ENCODE measurements at places on chromosomes 2 and 18.

- DNase-seq, result no peak
Observed at GRCh38 chr2:27915191-27915590, 24.7 kb downstream of the BABAM2 start.

- DNase-seq, result no peak
Observed at GRCh38 chr2:7206111-7206810, 289.0 kb downstream of the RNF144A start.

GRCh38 chr2:14285812-14286211 lies 346.7 kb upstream of the LRATD1 start:
- no peak for DNase-seq

GRCh38 chr2:43749583-43749982 lies 24.3 kb upstream of the DYNC2LI1 start:
- no peak for DNase-seq

DNA sequence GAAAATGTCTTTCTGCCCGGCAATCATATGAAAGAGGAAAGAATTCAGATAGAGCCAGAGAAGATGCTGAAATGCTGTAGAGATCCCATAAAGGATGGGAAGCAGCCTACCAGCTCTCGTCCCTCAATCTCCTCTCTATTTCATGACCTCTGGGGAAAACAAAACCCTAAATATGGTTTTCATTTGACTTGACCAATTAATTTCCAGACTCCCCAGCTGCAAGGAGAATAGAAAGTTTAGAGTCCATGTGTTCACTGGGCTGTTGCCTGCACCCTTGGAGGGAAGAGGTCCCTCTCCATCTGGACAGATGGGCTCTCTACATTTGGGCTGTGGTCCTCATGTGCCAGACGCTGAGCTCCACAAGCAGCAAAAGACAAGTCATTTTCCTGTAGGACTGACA lies 40.6 kb downstream of the CAPN13 start:
- no peak for DNase-seq

GRCh38 chr2:229718057-229718456 lies 3.7 kb upstream of the DNER start:
- no peak for DNase-seq

DNA sequence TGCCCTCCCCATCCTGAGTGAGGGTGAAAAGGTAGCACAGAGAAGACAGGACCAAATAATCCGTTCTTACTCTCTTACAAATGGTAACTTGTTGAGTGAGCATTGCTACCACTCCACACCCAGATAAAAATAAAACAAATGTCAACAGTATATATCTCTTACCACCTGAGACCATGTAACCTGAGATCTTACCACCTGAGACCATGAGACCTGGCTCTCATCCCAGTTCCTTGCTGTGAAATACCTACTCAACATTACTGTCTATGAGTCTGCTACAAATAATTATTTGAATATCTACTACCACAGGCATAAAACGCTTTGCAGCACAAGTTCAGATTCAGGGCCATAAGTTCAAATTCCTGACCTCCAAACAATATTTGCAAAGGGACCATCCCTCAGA lies 234.7 kb downstream of the C1D start:
- DNase-seq, result no peak

DNA sequence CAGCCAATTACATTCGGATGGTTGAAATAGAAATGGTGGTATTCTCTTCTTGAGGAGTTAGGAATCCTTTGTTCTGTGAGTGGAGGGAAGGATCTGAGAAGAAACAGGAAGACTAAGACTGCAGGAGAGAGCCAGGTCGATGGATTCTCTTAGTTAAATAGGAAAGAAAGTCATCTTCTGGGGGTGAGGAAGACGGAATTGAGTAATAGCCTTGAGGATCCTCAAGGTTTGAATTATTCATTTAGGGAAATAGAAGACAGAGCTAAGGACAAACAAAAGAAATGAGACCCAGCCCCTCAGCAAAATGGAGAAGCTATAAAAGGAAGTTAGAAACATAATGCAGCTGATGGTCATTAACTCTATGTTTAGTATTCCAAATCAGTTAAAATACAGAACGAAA lies 1.8 kb downstream of the LAPTM4A start:
- no peak for DNase-seq

DNA sequence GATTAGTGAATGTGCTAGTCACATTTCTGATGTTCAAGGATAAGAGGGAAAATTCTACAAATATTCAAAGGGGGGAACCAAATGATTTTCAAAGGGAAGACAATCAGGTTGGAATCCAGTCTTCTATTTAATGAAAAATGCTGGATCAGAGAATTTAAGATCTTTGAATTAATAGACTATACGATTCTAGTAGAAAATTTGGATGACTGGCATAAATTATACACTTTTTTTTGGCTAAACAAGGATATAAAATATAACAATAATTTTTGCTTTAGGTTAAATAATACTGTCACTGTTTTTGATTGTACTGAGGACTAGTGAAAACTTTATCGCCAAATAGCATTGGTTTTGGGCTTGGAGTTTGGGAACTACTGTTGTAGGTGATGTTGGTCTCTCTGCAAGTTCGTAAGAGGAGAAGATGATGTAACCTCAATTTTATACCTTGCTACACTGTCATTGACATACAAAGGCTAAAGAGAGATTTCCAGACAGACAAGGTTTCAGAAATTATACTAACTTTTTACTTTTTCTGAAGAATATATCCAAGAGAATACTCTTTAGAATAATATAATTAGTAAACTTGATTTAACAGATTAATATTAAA lies 51.3 kb downstream of the NCOA1 start:
- DNase-seq, result no peak

GRCh38 chr2:207676827-207677354 lies 34.5 kb upstream of the CCNYL1 start:
- DNase-seq, result peak; percentile 88

GRCh38 chr2:168573128-168573903 lies 117.2 kb downstream of the CERS6 start:
- peak; percentile 72 for DNase-seq

DNA sequence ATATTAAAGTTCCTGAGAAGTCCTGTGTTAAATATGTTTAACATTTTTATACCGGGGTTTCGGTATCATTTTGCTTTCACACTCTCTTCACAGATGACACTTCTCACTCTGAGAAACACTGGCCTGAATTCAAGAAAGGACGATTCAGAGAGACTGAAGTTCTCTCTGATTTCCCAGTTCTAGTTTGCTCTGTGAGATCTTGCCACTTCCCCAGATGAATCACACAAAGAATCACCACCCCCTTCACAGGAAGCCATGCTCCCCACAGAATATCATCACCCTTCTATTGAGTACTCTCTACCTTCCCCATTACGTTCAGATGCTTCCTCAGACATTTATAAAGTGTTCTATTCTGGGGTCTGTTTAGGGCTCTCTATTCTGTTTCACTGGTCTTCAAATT lies 16.1 kb upstream of the CD207 start:
- peak; percentile 31 for DNase-seq

DNA sequence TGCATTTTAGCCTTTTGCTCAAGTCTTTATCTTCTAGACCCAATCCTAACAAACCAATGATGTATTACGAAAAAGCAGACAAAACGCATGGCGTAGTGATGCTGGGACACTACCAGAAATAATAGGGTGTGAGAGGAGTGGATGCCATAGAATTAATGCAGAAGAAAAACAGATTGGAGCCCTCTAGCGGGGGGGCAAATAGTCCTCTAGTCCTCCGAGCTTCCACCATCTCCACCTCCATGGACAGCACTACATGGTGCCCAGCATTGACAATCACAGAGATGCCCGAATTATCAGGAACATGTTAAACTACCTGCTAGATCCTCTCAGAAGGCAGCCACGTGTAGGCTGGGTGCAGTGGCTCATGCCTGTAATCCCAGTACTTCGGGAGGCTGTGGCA lies 15.4 kb upstream of the ROCK2 start:
- DNase-seq, result no peak

DNA sequence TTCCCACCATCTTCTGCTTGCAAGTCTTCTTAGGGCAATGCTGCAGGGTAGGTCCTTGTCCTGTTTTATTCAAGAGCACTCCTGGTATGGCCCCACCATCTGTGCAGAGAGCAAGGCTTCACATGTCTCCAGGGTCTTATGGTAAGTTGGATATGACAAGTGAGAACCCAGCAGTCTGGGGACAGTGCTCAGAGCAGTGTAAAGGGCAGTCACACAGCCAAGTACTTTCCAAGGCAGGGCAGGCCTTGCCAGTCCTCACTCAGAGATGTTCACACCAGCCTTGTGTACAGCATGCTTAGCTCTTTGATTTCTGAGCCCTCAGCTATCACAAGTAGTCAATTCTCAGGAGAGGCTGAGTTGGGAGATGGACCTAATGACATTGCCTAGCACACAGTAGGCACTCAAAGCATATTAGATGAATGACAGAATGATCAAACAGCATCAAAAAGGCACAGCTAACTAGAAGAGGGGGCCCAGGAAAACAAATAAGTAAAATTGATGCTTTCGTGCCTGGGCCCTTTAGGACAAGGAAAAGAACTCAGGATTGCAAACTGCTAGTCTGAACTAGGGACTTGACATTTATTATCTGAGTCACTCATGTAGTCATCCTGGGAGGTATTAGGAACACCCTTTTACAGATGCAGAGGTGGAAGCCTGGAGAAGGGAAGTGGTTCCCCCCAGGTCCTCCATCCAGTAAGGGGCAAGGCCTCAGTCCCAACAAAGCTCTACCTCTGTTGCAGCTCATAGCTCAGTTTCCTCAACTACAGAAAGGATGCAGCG lies 86.7 kb upstream of the CTAGE1 start:
- peak; percentile 69 for DNase-seq

GRCh38 chr18:42131930-42132244 lies 176.9 kb downstream of the PIK3C3 start:
- DNase-seq, result no peak

DNA sequence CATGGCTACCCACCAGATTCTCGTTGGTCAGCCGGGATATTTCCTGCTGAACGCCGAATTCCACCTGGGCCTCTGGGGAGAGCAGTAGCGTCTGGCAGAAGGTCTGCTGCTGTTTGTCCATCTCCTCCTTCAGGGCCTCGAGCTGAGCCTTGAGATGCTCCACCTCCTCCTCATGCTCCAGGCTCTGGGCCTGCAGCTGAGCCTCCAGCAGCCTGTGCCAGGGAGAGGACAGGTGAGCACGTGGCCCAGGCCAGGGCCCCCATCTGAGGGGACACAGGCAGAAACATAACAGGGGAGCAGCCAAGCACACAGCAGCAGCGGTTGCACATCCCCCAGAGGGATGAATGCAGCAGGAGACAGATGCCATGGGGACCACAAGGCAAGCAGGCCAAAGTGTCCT lies 40.1 kb upstream of the ACAA2 start:
- no peak for DNase-seq

DNA sequence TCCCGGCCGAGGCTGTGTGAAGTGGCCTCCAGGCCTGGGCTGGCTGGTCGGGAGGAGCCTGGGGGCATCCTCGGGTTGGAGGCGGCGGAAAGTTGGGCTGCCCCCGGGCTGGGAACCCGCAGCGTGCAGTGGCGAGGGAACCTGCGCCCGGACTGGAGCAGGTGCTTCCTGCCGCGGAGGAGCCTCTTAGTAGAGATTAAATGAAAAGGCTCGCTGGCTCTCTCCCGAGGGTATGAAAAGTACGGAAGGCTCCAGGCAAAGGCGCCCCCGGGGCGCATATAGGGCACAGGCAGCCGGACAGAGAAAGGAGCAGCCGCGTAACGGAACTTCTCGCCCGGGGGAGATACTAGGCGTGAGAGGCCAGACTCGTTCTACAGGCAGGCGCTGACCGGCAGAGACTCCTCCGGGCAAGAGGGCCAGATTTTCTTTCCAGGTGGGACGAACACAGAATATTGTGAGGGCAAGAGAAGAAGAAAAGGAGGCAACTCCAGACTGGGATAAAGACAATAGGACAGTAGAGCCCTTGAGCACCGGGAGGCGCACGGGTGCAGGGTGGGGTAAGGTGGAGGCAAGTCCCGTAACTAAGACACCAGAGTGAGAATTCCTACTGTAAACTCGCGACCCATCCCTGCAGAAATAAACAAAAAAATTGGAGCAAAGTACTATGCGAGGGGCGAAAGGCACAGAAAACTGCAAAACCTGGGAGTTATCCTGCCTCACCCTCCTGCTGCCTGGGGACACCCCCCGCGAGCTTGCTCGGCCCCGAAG lies 816 bp downstream of the CDH2 start:
- DNase-seq, result peak; percentile 41

DNA sequence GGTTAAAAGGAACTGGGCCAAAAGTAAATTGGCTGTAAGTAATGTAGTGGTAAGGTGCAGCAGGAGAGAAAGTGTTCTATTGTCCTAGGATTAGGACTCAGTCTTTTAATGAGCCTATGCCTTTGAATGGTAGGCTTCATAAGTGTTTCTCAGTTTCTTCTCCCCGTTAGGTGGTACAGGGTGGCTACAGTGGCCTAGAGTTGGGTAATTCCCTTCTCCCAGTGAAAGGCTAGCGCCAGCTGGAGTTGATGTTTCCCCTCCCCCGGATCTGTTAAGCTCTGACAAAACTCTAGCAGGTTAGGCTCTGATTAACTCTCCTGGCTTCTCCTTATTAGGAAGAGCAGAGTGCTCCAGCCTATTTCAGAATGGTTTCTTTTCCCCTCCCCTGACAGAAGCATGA lies 127.7 kb downstream of the DNAH6 start:
- no peak for DNase-seq

DNA sequence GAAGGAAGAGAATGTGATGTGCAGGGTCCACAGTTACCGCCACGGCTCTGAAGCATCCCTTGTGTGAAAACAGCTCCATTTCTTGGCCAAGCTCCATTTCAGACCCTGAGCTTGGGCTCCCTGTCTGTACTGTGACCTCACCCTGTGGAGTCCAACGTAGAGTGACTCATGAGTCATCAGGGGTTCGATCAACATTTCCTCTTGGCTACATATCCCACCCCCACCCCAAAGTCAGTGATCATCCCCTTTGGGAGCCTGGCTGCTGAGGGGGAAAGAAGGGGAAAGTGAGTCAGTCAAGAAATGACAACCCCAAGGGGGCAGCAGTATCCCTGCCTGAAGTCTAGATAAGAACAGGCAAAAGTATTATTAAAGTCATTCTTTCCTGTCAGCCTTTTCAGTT lies 62.2 kb downstream of the PAPOLG start:
- DNase-seq, result peak; percentile 20

DNA sequence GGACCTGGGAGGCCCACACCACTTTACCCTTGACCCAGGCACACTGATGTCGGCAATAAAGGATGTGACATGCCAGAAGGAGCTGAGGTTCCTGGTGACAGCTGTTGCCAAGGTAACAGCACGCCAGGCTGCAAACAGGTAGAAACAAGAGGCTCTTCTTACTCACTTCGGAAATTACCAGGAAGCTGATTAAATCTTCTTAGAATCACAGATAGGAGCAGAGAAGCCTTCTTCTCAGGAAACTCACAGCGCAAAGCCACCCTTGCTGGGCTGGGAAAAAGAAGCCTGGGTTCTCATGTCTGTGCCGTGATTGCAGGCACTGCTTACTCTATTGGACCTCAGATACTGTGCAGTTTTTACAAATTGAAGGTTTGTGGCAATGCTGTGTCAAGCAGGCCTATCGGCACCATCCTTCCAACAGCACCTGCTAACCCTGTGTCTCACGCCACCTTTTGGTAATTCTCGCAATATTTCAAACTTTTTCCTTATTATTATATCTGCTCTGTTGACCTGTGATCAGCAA lies 61.0 kb upstream of the TAF1B start:
- no peak for DNase-seq

DNA sequence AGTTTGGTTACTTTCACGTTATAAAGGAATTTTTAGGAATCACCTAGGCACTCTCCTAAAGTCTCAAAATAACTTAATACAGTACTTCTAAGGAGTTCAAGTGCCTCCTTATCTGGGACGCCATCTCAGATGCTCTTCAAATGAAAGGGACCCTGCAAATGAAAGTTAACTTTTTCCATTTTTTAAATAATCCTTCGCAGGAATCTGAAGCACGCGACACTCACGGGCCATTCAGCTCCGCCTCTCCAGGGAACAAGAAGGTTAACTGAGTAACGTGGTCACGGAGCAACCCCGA lies 537 bp upstream of the ZC3H15 start:
- DNase-seq, result no peak

- no peak for DNase-seq
Observed at GRCh38 chr18:46318356-46318755, 214.2 kb downstream of the HAUS1 start.

Measured in fibroblast of skin of right biceps (primary cell).